ENCODE measurements at places on chromosomes 16 and 17. TPM values are rescaled to one million over a fixed set of nuclear protein-coding genes. Genes with fewer than 3 reads are reported as not detected.

The RPL26 gene
- 2,305 TPM for total RNA-seq

The ITPRIPL2 gene
- total RNA-seq = 2.3 TPM

The KLHL11 gene
- total RNA-seq = 13.9 TPM

The TMC8 gene
- 331 TPM for total RNA-seq

The LGALS9 gene
- total RNA-seq = 223 TPM

The P2RX5 gene
- total RNA-seq = 33.6 TPM

The CA7 gene
- not detected for total RNA-seq

Data from activated CD4-positive, alpha-beta T cell treated with anti-CD3 and anti-CD28 coated beads, Interleukin-2, amount 10 ng/mL, durations not matched to agents 7 days and 5 days (primary cell).